Esophagus squamous epithelium (tissue), 5 donors: ENCODE measurements at places on chromosomes 12 and 14.

DNA sequence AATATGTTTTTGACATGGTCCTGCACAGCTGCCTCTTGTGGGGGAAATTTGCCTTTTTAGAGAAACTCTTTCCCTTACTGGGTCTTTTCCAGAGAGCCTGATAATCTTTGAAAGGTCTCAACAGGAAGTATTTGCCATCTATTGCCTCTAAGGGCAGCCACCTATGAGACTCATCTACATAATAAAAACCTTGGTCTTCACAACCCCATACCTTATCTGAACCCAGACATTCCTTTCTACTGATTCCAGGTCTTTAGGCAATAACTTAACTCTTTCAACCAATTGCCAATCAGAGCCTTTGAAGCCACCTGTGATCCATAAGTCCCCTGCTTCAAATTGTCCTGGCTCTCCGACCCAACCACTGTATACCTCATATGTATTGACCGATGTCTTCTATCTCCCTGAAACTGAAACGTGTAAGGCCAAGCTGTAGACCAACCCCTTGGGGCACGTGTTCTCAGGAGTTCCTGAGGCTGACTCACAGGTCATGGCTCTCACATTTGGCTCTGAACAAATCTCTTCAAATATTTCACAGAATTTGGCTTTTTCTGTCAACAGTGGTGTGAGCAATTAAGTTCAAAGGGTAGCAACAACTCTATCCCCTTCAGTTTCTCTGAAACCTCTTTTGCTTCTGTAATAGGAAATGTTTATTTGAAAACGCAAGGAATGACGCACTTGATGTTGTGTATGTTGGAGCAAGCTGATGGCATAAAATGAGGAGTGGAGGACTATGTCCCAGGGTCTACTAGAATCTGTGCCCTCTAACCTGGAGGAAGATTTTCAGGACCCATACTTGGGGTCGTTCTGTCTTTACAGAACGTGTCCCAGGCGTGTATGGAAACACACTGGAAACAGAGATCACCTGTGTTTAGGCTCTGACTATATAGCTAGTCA, 49.2 kb upstream of the EIF5 start:
- no peak for DNase-seq

DNA sequence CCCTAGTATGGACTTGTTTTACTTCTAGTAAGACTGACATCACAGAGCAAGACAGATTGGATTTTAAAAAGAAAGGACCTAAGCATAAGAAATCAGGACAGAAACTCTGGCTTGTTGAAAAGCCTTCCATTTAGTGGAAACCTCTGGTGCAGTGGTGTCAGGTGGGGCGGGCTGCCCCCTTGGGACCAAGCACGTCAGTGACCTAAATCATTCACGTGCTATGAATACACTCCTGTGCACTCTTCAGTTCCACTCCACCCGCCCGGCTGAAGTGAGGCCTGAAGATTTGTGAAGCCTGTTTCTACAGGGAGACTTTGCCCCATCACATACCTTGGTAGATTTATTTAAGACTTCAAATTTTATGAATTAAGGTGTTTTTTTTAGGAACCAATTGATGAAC, 58.2 kb upstream of the STRN3 start:
- no peak for DNase-seq

- no peak for DNase-seq
These were observed 1.1 kb downstream of the MIS18BP1 start for GRCh38 chr14:45251912-45252311.

DNA sequence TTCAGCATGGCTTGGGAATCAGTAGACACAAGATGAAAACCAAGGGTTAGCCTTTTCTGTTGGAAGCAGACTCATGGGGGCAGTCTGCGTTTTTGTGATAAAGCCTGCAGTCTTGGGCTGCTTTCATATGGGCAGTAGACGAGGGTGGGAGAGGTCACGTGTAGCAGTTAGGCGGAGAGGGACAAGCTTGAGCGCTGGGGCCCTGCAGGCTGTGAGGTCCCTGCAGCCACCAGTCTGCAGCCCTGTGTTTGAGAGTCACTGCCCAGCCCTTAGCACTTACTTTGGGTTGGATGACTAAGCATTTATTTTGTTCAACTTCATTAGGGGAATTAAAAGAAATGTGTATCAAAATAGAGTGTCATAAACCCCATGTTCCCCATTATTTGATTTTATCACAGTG, 37.2 kb downstream of the EP400 start:
- DNase-seq = no peak

- no peak for DNase-seq
These were observed 66.2 kb downstream of the RNF34 start for GRCh38 chr12:121465921-121466793.

- DNase-seq = no peak
These were observed 35.1 kb upstream of the SRRM4 start for GRCh38 chr12:118946256-118946655.

- no peak for DNase-seq
These were observed 1538.3 kb upstream of the SEL1L start for GRCh38 chr14:83071888-83072501.

- no peak for DNase-seq
These were observed 43.0 kb upstream of the FUT8 start for GRCh38 chr14:65369560-65369959.

- DNase-seq = no peak
These were observed 36.9 kb downstream of the SCYL2 start for GRCh38 chr12:100303831-100304230.
